ENCODE measurements at places on chromosomes 1 and 21.

GRCh38 chr1:27650539-27651175 lies 15.7 kb upstream of the FGR start:
- DNase-seq: no peak

DNA sequence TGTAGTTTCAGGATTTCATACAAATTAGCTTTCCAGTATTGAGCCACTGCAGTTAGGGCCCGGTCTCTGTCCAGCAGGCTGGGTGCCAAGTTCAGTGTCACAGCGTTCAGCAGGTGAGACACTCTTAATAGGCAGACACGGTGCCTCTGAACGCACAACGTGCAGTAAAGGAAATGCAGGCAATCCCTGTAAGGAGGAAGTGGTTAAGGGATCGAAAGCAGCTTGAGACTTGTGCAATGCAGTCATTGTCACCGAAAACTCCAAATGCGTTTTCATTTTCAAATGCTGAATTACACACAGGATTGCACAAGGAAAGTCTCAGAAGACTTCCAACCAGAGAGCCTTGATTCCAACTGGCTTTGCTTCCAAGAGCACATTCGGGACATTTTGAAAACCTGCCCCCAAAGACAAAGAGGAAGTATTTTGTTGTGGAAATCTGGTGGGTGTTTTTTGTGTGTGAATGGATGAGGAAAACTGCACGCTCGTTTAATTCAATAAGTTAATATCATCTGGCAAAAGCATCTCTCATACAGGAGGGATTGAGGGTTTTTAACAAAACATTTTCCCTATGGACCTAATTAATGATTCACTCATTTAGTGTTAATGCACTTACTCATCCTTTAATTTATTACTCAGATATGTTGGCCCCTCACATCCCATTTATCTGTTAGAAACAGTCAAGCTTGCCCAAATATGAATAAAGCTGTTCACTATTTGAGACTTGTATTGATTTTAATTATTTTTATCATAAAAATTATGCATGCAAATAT lies 61.6 kb downstream of the PTGS2 start:
- peak; percentile 16 for DNase-seq

GRCh38 chr1:118504867-118505266 lies 319.8 kb upstream of the SPAG17 start:
- DNase-seq: no peak

DNA sequence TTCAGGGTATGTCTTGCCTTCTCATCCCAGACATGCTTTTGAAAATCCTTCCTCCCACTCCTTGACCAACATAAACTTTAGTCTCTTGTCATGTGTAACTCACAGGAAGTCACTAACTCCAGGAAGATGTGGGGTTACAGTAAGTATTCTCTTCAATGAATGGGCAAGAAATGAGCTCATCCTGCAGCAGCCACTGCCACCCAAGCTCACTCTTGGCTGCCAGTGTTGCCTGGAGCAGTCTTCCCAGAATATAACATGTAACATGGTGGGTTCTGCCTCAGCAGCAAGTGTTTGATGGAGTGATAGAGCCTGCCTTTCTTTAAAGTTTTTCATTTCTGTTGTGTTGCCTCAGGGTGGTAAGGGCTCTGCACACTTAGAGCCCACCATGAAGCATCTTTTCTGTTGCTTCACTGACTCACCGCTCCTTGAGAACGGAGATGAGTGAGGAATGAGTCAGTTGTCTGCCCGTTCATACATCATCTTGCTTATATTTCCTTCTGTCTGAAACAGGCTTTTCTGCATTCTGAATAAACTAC lies 187.0 kb downstream of the TPR start:
- DNase-seq: no peak

DNA sequence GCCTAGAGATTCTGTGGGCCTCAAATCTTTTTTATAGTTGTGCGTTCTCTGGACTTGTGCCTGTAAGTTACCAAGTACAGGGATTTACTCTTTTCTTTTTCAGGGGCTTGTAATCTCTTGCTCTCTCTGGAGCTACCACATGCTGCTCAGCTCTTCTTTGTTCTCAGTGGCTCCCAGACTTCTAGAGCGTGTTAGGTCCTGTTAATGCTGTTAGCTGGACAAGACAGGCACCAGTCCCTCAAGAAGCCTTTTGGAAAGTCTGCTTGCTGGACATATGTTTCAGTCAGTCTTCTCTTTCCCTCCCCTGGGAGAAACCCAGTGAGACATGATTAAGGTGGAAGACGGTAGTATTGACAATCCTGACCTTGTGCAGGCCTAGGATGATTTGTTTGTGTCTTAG lies 29.4 kb downstream of the KCNK2 start:
- no peak for DNase-seq

GRCh38 chr21:25562660-25563059 lies 44.6 kb downstream of the MRPL39 start:
- DNase-seq: no peak

GRCh38 chr1:100499194-100499811 lies 38.6 kb upstream of the GPR88 start:
- DNase-seq: no peak

- no peak for DNase-seq
Measured at GRCh38 chr1:169003864-169004516, 102.5 kb upstream of the ATP1B1 start.

DNA sequence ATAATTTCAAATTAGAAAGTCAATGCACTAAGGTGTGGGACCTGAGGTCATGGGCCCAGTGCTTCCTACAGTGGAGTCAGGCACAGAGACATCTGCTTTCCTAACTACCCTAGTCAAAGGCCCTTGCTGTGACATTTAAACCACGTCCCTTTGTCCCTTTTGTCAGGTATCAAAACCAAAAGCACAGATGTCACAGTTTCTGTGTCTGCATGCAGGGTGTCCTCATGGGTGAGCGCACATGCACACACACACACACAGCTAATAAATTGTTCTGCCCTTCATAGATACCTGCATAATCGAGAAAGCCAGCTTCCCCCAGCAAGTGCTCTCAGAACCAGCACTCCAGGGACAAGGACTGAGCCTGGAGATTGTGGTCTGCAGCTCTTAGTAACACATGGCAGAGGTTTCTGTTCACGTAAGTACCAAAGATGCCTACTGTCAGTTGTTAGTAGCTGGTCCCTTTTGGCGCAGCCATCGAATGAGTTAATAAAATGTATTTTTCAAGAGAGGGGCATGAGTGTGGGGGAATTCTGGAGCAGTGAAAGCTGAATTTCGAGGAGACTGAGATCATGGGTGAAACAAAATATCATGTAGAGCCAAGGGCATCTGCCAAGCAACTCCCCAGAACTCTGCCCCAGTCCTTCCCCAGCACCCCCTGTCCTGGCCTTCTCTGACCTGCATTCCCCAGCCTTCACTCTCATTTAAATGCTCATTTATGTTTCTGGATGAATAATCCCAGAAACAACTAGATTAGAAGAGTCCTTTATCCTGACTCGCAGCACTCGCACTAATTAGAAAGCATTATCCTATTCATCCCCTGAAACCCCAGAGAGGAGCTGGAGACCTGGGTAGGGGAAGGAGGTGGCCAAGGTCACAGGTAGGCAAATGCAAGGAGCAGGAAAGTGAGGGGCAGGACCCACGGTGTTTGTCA lies 25.5 kb downstream of the TNR start:
- no peak for DNase-seq

DNA sequence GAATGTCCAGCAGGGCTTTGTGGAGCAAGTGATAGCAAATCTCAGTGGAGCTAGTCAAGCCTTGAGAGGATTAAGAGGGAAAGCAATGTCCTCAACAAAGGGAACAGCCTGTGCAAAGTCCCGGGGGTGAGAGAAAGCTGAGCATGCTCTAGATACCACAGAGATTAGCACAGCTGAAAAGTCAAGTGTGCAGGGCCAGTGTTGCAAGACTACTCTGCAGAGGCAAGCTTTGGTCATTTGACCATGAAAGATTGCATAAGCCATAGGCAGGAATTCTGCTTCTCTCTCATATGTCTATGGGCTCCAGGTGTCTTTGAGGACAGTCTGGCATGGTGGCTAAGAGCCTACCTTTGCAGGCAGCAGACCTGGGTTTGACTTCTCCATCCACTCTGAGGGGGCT lies 181.0 kb upstream of the JUN start:
- DNase-seq: no peak

DNA sequence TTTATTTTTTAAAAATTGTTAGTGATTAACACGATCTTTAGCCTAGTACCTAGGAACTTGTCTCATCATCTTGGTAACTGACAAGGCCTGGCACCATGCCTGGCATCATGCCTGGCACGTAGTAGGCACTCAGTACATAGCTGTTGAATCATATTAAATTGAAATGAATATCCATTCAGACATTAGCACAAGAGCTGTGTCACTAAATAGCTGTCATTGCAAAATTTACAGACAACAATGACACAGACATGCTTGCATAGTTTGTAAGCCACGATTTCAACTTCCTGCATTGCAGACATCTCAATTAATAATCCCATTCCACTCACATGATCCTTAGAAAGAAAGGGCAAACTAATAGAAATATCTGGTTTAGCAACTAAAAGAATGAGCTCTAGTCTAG lies 15.4 kb upstream of the PHACTR4 start:
- no peak for DNase-seq

GRCh38 chr1:24890887-24891286 lies 39.2 kb downstream of the RUNX3 start:
- no peak for DNase-seq

- DNase-seq: no peak
Measured at GRCh38 chr1:208542309-208542708, 298.1 kb upstream of the PLXNA2 start.

DNA sequence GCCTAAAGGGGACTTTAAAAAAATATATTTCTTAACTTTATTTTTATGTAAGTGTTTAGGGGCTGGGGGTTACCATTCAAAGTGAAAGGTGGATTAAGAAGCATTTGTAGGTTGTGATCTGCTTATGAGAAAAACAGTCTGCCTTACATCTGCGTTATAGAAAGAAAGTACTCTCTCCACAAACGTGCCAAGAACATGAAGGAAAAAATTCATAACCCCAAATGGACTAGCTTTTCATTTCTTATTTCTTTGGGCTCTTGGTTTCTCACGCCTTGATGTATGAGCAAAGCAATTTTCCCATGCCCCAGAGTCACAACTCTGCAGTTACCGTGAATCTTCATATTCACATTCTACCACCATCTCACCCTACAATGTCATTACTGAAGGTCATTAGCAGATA lies 1165.1 kb upstream of the ADGRL4 start:
- no peak for DNase-seq

DNA sequence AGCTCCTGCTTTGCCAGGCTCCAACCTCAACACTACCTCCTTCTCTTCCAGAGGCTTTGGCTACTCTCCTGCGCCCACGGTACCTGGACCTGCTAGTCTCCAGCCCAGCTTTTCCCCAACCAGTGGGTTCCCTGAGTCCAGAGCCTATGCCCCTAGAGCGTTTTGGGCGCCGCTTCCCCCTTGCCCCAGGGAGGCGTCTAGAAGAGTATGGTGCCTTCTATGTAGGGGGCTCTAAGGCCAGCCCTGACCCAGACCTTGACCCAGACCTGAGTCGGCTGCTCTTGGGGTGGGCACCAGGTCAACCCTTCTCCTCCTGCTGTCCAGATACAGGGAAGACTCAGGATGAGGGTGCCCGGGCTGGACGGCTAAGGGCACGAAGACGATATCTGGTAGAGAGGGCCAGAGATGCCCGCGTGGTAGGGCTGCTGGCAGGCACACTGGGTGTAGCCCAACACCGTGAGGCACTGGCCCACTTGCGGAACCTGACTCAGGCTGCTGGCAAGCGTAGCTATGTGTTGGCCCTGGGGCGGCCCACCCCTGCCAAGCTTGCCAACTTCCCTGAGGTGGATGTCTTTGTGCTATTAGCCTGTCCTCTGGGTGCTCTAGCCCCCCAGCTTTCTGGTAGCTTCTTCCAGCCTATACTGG lies 1.6 kb downstream of the DPH2 start:
- DNase-seq: no peak

GRCh38 chr1:206809504-206810084 lies 37.3 kb upstream of the IL10 start:
- no peak for DNase-seq

DNA sequence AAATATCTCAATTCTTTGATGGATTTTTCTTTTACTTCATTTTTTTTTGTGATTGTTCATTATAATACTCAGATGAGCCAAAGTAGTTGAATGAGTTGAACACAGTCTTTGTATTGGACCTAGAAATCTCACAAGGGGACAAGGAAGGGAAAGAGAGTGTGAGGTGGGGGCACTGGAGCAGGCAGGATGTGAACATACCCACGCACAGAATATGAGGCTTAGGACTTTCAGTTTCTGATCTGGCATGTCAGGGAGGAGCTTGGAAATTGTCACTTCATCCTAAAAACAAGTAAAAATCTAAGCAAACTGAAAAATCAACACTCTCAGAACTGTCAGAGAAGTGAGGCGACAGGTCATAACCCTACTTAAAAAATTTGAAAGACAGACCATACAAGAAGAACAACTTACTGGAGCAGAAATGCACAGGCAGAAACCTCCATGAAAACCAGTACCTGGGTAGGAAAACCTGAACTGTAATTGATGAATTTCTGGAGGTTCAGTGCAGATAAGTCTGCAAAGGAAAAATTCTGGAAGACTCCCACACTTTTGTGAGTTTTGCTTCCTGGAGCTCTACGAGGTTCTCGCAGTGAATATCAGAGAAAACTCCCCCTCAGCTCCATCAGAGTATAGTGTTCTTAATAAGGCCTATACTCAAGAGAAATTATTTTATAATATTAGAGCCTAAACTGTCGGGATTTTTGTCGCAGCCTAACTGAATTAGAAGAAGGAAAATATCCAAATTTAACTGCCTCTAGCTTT lies 3.6 kb upstream of the PTGS2 start:
- DNase-seq: no peak

DNA sequence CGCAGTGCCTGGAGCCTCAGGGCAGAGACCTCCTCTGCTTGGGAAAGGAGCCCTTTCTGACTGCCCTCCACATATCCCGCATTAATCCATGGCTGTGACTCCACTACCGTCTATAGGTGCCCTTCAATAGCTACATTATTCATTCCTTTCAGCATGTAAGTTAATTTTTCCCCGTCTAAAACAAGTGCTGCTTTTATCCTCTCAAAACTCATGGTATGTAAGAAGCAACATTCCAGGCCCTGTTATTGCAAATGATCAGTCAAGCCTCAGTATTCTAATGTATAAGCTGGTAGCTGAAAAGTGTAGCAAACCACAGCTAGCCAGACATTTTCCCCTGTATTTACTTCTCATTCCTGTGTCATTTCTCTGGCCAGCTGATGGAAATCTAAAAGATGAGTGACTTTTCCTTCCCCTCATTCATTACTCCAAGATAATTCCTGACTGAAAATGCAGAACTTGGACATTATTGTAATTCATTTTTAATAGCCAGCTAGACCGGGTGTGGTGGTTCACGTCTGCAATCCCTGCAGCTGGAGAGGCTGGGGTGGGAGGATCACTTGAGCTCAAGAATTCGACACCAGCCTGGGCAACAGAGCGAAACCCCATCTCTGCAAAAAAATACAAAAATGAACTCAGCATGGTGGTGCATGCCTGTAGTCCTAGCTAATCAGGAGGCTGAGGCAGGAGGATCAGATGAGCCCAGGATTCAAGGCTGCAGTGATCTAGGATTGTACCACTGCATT lies 88.5 kb upstream of the SOD1 start:
- DNase-seq: no peak

DNA sequence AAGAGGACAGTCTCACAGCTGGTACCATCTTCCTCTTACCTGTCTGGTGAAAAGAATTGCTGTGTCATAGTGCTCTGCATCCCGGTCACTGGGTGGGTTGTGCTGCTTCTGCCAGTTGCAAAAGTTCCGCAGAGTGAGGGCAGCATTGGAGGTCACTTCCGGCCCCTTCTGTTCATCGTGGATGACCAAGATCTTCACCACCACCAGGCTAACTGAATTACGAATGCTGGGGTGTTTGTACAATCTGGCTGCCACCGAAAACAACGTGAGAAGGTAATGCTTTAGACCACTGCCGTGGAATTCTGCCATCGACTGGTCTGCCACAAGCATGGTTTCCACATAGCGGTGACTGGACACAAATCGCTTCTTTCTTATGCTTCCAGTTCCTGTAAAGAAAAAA lies 2.9 kb downstream of the ADAMTS1 start:
- DNase-seq: no peak

All from NCI-H2081 (cell line).